ENCODE measurements at places on chromosomes 4 and X. TPM values are rescaled to one million over a fixed set of nuclear protein-coding genes. Genes with fewer than 3 reads are reported as not detected.

Gene DDIT4L
- total RNA-seq, result 4.7 TPM

Gene GLRA3
- not detected for total RNA-seq

Gene FAM47A
- not detected for total RNA-seq

Gene TMEM47
- 7.8 TPM for total RNA-seq

Gene PDHA2
- not detected for total RNA-seq

- DNase-seq, result no peak
- H3K4me3 ChIP-seq, result no peak overlapping the region
- H3K36me3 ChIP-seq, result no peaks in the 10 kb centered on the region
- no peak overlapping the region for H3K27ac ChIP-seq
Observed at GRCh38 chrX:22012051-22012450, 20.1 kb upstream of the PHEX start.

GRCh38 chr4:65917486-65917885, 247.2 kb upstream of the EPHA5 start:
- H3K27ac ChIP-seq, result no peak overlapping the region
- no peaks in the 10 kb centered on the region for H3K4me1 ChIP-seq
- no peak for DNase-seq
- H3K4me3 ChIP-seq, result no peak overlapping the region
- H3K27me3 ChIP-seq, result no peaks in the 10 kb centered on the region
- no peaks in the 10 kb centered on the region for H3K36me3 ChIP-seq

DNA sequence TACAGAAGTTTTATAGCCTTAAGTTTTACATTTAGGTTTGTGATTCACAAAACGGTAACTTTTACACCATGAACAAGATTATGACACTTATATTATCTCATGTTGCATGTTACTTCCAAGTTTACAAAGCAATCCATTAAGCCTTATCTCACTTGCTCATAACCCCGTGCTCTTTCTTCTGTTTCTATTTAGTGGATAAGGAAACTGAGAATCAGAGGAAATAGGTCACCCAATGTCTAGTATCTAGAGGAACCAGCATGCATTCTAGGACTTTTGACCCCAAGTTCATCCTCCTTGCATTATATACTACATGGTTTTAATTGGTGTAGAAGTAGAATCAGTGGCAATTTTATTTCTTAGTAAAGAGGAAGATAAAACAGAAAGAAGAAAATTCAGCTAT, 67.0 kb upstream of the ANXA3 start:
- no peaks in the 10 kb centered on the region for H3K27me3 ChIP-seq
- no peak overlapping the region for H3K4me3 ChIP-seq
- no peaks in the 10 kb centered on the region for H3K4me1 ChIP-seq

DNA sequence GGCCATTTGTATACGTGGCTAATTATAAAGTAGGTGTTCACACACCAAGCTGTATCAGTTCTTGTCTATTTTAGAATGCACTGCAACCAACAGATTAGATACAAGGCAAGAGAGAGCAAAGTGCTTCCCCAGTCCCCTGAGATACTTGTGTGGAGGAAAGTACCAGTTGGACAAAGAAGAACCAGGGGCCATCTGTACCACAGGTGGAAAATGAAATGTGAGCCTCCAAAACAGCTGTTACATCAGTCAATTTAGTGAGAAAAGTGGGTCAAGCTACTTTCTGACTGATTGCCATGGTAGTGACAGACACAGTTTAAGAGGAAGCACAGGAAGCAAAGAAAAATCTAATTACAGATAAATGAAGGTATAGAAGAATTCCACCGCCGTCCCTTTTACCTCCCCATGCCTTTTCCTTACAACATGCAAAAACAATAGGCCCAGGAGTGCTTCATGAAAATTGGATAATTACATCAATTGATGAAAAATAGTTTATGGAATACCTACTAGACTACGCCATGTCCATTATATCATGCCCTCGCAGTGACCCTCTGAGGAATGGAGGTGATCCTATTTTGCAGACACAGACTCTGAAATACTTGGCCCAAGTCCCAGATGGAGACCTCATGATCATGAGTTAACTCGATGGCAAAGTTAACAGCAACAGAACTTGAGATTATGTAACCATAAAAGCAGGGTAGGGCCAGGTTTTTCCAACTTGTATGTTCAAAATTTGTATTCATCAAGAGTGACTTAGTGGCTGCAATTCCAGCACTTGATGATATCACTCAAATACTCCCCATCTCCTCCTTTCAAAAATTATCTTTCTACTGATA, 15.8 kb downstream of the SMPX start:
- H3K27me3 ChIP-seq, result no peaks in the 10 kb centered on the region
- no peaks in the 10 kb centered on the region for H3K36me3 ChIP-seq
- DNase-seq, result no peak
